Activated CD8-positive, alpha-beta memory T cell treated with anti-CD3 and anti-CD28 coated beads for 1 hour (primary cell): ENCODE measurements at places on chromosomes 7 and 10.

DNA sequence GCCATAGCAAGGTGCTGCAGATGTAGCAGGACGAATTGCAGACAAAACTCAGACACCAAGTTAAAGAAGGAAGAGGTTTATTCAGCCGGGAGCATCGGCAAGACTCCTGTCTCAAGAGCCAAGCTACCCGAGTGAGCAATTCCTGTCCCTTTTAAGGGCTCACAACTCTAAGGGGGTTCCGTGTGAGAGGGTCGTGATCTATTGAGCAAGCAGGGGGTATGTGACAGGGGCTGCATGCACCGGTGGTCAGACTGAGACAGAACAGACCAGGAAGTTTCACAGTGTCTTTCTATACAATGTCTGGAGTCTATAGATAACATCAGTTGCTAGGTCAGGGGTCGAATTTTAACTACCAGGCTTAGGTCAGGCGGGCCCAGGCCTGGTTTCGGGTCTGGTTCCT is 222.0 kb upstream of the C7orf33 start:
- no peak for DNase-seq

DNA sequence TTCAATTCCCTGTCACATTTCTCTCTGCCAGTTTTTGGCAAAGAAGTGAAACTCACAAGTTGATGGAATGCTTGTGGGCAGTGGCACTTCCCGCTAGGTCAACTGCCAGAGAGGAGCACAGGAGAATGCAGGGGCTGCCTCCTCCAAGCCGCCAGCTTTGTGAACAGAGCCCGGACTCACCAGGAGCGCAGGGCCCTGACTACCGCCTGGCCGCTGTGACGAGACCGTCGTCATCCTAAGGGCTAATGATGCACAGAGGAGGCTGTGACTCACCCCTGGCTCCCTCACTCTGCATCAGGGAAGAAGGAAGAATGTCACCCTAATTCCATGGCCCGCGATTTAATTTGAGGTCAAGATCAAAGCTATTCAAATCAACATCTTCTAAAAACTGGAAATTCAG is 123.9 kb downstream of the TAX1BP1 start:
- DNase-seq, result no peak

GRCh38 chr7:151426904-151427704 is 12.8 kb downstream of the CRYGN start:
- no peak for DNase-seq

GRCh38 chr10:102546606-102547320 is 43.0 kb downstream of the SUFU start:
- no peak for DNase-seq

DNA sequence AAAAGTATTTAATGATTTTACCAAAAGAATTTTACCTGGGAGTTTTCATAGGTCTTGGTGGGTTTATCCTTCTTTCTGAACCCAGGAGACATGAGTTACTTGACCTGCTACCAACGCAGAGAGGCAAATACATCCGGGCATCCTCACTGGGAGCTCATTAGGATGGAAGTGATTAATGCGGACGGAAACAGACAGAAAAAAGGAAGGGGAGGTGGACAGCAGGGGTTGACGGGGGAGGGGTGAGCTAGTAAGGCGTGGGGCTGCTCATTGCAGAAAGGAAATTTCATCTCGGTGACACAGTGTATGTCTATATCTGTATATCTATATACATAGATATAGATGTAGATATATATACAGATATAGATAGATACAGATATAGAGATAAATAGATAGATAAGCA is 408.2 kb upstream of the ADARB2 start:
- DNase-seq, result no peak

- DNase-seq, result no peak
These were observed 28.6 kb downstream of the SORBS1 start for GRCh38 chr10:95532536-95532935.

DNA sequence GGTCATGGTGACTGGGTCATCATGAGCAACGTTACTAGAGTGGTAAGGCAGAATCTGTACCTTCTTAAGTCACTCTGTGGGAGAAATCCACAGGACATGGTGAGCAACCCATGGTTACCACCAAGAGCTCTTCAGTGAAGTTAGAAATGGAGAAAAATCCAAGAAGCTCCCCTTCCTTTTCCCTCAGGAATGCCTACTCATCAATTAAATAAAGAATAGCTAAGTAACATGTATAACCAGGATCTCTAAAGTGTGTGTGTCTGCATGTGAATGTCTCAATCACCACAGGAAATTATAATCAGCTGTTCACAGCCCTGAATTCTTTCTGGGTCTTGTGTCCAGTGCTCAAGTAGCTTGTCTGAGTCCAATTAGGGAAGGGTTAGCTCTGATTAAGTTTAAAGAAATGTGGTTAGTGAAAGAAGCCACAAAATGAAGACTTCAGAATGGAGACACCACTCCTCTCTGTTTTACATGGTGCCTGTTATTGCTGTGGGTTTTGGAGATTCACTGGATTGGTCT is 73.2 kb downstream of the SEM1 start:
- DNase-seq, result no peak
